Stimulated activated CD4-positive, alpha-beta T cell treated with anti-CD3 and anti-CD28 coated beads, Interleukin-15, amount 100 ng/mL, for 1 hour (primary cell): ENCODE measurements at places on chromosomes 5 and 9.

DNA sequence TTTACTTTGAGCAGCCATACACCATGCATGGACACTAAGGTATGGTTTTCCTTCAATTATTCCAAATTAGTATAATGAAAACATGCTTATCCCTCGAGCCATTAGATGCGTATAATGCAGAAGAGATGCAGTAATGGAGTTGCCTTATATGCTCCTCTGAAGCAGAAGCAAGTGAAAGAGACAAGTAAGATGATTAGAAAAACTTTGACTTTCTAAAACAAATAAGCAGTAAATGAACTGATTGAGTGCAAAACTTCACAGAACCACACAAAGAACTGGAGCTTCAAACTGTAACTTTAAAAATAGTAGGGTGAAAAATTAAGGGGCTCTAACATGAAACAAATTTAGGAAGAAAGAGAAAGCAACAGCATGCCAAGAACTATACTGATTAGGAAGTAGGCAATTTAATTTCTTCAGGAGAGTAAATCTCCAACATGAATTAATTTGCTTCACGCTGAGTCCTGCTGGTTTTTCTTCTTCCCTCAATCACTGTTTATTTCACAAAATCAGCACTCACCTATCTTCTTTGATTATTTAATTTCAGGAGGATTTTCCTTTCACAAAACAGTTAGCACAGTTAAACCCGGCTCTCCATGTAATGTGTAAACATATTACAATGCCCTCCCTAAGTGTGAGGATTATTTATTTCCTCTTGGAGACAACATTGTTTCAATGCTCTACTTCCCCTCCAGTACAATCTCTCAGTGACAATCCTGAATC is 90.3 kb upstream of the PAM start:
- no peak for DNase-seq

- no peak for DNase-seq
These were observed at the start of gene PTGS1 for GRCh38 chr9:122370869-122371755. PTGS1 (plus strand) TSS chr9:122371024; CDS start chr9:122371085, 61 bp downstream.

GRCh38 chr9:116753389-116753788 is 66.3 kb downstream of the TRIM32 start:
- DNase-seq, result no peak

DNA sequence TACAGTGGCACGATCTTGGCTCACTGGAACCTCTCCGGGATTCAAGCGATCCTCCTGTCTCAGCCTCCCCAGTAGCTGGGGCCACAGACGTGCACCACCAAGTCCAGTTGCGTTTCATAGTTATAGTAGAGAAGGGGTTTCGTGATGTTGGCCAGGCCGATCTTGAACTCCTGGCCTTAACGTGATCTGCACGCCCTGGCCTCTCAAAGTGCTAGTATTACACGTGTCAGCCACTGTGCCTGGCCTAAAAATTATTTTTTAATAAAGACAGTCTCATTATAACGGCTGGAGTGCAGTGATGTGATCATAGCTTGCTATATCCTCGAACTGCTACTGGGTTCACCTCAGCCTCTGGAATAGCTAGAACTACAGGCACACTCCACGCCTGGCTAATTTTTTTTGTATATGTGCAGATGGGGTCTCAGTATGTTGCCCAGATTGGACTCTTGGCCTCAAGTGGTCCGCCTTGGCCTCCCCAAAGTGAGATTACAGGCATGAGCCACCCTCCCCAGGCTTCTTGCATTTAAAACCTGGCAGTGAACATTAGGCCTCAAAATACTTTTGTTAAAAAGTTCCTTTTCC is 4.4 kb downstream of the NPM1 start:
- no peak for DNase-seq

- DNase-seq, result no peak
These were observed 39.2 kb downstream of the FAXDC2 start for GRCh38 chr5:154811239-154811638.

GRCh38 chr5:55231919-55232270 is 1.5 kb downstream of the CCNO start:
- no peak for DNase-seq

GRCh38 chr5:150511578-150512367 is 3.8 kb downstream of the NDST1 start:
- no peak for DNase-seq

GRCh38 chr5:139694556-139695177 is 46.5 kb downstream of the CXXC5 start:
- DNase-seq, result no peak

DNA sequence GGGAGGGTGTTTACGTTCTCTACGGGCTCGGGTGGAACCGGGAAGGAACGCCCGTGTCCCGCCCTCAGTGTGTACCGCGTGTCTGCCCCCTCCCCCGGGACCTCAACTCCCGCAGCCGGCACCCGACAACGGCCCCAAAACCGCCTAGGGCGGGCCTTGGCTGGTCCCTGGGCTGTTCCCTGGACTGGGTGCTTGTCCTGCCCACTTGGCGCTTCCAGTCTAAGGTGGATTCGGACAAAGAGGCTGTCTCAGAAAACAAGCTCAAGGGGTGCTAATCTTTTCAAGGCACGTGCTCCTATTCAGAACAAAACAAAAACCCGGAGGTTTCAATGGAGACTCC is 379 bp upstream of the CLK4 start:
- no peak for DNase-seq

GRCh38 chr5:12615141-12615820 is 711.0 kb upstream of the CTNND2 start:
- no peak for DNase-seq

DNA sequence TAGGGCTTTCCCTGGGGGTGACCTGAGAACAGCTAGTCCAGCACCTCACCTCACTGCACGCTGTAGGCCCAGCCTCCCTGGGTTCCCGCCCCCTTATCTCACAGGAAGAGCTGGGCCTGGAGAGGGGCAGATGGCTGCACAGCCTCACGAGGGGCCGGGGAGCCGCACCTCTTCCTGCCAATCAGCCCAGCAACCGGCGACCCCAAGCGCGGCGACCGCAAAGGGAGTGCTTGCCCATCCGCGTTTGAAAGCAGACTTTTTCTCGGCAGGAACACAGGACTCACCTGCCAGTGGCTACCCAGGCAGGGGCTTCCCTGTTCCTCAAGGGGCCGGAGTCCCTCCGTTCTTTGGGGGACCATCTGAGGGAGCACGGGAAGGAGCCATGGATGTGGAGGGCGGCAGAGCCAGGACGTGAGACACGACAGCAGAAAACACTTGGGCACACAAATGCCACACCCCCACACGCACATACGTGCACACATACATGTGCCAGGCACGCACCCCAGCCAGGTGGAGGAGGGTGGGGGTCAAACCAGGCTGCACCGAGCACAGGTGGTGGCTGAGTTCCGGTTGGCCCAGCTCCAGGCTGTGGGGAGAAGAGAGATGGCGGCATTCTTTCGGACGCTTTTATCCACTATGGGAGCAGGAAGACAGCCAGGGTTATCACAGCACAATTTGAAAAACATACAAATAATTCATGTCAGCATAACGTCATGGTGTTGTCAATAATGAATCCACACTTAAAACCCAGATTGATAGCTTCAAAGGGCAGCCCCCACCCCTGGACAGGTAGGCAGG is 11.3 kb downstream of the TMEM250 start:
- no peak for DNase-seq

DNA sequence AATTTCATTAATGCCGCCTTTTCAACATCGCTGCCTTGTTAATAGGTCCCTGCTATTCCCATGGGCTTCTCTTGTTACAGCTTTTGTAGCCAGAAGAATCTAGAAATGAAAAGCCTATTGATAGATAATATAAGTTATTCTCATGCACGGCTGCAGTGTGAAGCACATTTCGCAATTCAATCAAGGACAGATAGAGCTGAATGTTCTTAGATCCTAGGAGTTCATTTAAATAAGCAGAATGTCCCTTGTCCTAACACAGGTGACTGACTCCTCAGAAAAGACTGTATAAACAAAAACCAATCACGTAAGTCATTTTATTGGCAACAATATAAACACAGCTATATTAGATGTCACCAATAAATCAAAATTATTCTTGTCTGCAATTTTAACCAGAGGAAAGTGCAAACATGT is 9.4 kb downstream of the GLIS3 start:
- DNase-seq, result no peak

DNA sequence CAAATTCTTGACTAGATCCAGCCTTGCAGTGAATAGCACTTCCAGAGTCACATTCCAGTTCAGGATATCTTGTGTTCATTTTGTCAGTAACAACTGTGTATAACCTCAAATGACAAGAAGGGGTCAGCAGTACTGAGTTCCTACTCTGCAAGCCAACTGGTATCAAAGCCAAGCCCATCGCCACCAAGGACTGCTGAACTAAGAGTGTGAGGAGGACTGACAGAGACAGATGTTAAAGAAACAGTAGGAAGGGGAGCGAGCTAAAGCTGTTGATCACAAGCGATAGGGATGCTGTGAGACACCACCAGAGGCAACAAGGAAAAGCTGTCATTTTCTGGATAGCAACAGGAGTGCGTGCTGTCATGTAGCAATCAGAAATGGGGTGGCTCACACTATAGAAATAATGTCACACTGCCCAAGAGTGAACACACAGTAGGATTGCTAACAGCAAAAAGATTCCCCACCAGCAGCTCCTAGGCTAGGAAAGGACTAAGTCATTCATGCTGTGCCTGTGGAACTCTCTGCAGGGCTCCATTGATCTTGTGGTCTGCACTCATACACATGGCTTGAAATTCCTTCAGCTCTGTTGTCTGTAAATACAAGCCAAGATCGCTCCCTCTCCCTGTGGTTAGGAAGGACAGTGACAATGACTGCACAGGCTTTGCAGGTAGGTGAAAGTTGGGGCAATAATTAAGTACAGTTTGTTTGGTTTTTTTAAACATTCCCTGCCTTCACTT is 658.6 kb downstream of the NR2F1-AS1 start:
- no peak for DNase-seq

DNA sequence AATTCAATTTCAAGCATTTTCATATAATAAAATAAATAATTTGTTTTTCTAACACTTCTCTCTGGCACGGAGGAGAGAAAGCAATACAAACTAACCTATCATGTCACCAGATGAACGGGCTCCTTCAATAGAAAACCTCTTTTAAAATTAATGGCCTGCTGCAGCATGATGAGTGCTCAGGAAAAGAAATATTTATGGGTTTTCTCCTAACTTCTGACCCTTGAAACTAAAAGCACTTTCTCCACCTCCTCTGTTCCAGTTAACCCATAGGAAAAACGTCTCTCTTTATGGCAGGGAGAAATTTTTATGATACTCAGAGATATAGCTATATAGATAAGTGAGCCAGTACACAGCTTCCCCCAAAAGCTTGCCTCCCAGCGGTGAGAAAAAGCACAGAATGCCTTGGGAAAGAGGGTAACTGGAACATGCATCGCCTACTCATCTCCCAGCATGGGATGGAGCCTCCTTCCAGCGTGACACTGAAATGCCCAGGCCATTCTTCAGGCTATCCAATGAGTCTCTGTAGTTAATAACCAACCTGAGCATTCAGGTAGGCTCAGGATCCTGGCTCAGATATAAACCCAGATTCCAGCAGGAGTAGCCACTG is 963.0 kb upstream of the DMAC1 start:
- no peak for DNase-seq

GRCh38 chr9:16344343-16344742 is 526.1 kb downstream of the BNC2 start:
- DNase-seq, result no peak

DNA sequence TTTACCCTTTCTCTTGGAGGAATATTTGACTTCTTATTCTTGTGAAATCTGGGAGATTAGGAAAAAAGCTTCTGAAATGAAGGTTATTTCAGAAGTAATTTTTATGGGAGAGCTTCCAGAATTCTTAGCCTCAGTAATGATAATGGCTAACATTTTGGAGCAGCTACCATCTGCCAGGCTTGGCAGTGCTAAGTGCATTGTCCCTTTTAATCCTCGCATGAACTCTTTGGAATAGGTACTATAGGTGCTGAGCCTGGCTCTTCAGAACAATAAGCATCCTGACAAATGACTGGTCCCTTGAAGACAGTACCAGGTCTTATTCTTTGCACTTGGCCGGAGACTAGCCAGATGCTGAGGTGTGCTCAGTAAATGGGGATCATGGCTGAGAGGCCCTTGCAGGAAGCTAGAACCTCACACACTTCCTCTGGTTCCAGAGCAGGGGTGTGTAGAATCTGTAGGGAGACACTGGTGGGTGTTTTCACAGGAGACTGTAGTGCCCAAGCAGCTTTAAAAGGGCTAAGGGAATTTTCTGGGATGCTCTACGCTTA is 90.7 kb downstream of the RCL1 start:
- DNase-seq, result no peak

DNA sequence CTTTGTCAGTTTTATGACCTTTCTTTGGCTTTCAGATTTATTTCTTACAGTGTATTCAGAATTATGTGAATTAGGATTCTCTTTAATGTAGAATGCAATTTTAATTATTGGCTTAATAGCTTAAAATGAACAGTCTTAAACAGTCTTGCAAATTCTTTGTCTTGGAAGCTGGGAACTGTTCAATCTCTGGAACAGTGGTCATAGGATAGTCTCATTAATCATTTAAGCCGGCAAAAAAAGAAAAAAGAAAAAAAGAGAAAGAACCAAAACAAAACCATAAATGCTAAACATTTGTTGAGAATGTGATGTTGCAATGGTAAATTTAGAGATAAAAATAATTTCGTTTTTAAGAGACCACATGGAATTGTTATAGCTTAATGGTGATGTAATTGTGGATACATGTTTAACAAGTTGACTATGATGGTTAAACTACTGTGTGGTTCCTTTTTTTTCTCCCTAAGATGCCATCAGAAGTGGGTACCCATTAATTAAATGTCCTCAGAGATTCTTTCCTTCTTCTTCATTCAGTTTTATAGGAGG is 61.6 kb downstream of the NNT start:
- DNase-seq, result no peak

GRCh38 chr9:80509358-80509757 is 937.6 kb downstream of the TLE4 start:
- no peak for DNase-seq

- no peak for DNase-seq
These were observed 3.9 kb downstream of the KYAT1 start for GRCh38 chr9:128877852-128878251.

DNA sequence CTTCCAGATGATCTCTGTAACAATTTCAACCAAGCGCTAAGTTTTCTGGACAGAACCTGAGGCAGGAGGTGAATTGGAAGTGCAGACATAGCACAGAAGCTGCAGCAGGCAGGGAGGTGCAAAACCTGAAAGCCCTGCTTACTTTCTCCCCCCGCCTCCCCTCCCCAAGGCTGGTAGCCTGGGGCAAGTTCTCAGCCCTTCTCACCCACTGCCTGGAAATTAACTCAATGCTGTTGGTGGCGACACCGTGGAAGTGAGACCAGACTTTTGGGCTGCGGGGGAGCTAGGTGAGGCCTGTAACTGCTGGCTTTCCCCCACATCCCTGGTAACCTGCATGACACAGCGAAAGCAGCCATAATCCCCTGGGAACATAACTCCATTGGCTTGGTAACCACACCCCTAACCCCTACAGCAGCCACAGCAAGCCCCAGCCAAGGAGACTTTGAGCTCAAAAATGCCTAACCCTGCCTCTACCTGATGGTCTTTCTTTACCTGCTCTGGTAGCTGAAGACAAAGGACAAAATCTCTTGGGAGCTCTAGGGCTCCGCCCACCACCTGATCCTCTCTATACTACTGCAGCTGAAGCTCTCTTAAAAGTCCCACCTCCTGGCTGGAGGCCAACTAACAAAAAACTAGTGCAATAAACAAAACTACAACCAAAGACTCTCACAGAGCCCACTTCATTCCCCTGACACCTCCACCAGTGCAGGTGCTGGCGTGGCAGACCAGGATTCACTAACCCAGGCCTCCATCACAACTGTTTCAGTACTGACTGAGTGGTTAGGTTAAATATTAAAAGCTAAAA is 11.9 kb upstream of the OR13C8 start:
- DNase-seq, result no peak
